Fibroblast of skin of left quadriceps (primary cell): ENCODE measurements at places on chromosomes 5 and 9.

GRCh38 chr9:76643399-76644117 lies 120.7 kb upstream of the PCA3 start:
- no peak for DNase-seq

- no peak for DNase-seq
Observed at GRCh38 chr9:4933177-4933576, 51.9 kb upstream of the JAK2 start.

DNA sequence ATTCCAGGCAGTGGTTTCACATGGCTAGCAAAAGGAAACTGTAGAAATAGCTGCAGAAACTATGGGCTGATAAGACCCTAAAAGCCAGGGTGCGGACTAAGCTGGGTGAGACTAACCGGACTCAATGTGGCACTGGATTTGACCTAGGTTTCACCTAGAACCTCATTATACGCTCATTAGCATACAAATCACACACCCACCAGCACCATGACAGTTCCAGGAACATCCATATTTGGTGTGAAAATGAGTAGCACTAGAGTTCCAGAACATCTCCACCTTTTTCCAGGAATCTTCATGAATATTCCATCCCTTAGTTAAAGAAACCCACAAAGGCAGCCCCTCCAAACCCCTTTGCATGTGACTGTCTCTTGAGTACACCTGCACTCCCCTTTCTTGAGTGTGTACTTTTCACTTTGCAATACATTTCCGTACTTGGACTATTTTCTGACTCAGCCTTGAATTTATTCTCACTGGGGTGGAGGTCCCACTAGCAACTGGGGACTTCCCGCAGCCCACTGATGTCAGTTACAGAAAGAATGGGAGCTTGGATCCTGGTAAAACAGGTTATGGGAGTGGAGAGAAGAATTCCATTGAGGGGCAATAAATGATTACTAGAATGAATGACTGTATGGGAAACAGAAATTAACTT lies 58.0 kb upstream of the SPATA31C2 start:
- no peak for DNase-seq

DNA sequence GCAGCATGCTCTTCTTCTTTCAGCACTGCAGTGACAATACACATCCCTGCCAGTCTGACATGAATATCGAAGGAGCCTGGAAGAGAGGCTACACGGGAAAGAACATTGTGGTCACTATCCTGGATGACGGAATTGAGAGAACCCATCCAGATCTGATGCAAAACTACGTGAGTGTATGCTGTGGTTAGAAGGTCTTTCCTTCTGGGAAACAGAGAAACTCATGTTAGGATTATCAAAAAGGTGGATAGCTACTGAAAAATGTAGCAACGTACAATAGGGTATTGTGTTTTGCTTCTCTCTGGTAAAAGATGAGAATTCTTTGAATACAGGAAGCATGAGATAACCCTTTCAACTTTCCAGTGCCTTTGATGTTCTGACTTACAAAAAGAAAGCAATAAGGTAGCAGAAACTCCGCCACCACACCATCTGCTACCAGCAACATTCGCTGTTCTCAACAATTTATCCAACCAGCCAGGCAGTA lies 133.3 kb downstream of the PCSK5 start:
- no peak for DNase-seq

DNA sequence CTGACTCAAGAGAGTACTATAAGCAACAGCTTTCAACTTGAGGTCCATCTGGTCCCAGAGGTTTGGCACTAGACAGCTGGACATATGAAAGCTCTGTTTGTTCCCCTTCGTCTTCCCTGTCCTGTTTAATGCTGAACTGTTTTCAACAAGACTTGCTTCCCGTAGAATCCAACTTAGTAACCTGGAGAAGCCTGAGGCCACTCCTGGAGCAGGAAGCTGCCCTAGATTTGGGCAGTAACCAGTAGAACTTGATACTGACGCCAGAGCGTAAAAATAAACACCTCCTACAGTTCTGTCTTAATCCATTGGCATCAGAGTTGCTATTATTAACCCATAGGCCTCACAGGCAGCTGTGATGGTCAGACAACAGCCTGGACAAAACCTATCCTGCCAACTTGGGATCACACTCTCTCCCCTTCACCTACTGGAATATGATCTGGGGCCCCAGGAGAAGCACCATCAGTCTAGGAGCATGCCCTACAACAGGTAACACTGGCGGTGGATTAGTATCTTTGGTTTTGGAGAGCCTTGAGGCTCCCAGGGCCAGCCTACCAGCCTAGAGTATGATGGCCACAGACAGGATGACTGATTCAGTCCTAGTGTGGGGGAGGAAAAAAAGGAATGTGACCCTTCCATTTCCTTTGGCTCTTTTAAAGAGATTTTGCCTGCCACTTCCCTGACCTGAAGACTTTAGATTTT lies 29.2 kb downstream of the RUSC2 start:
- no peak for DNase-seq

- DNase-seq, result no peak
Observed at GRCh38 chr9:131185924-131186323, 60.5 kb downstream of the NUP214 start.

- DNase-seq, result no peak
Observed at GRCh38 chr5:1281038-1281882, 13.6 kb downstream of the TERT start.

DNA sequence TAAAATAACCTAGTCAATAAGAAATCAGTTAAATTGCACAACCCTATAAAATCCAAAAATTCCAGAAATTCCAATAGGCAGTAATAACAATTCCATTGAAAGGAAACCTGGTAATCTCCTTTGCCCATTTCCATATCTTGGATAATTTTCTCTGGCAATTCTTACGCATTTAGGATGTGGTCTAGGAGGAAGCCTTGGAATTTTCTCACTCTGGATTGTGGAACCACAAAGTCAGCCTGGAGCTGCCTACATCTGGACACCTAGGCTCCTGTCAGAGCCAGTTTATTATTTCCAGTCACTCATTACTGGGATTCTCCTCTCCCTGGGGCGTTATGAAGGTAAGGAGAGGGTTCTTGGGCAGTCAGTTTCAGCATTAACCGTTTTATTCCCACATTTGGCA lies 40.3 kb upstream of the GNE start:
- peak; percentile 82 for DNase-seq

DNA sequence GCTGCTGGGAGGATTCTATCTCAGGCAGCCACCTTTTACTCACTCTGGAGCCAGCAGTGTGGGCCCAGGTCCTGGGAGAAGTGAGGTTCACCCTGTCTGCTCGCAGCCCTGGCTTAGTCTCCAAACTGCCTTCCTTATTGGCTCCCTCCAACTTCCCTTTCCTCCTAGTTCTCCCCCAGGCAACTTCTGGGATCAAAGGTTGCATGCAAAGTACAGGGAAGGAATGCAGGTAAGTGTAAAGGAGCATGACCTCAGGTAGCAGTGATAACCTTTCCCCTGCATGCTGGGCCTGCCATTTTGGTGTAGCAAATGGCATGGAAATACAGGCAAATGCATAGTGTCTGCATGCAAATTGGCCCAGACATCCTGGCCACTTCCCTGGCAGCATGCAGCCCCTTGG lies 53.8 kb upstream of the ARAP3 start:
- DNase-seq, result no peak

- DNase-seq, result no peak
Observed at GRCh38 chr5:39426051-39426745, 1.4 kb upstream of the DAB2 start.

DNA sequence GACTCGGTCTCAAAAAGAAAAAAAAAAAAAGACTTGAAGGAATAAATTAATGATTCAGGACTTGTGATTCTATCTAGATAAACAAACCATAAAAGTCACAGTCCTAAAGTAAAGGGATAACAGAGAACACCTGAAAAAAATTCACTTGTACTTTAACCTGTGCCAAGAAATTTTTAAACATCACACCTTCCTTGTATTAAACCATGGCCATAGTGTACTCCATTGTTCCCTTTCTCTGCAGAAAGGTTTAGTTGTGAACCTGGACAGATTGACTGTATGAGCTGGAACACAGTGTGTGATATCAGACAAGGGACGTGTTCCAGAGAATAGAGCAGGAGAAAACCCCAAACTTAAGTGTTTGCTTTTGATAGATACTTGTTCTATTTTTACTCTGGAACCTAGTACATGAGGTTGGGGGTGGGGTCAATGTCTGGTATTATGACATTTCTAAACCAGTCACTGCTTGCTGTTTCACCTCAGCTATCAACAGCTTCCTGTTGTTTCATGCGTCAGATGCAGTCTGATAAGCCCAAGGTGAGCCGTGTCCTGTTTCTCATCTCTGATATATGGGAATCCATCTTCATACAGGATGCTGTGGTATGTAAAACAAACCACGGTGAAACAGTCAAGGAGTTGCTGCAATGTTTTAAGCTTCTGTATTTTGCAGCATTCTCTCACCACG lies 62.5 kb upstream of the ITGA1 start:
- DNase-seq, result no peak

DNA sequence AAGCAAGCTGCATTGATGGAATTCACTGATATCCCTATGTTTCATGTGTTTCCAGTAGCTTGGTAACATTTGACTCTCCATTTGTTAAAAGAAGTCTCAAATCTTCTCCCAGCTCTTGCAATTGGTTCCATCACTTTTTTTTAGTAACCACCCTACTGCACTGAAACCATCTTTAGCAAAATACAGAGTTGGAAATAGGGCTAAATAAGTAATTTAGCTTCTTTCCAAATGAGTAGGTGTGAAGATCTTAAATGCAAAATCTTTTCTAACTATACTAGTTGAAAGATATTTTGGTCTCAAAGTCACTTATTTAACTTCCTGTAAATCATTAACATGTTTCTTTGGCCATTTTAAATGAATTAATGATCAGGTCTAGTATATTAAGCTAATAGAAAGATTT lies 138.1 kb downstream of the DIRAS2 start:
- no peak for DNase-seq

DNA sequence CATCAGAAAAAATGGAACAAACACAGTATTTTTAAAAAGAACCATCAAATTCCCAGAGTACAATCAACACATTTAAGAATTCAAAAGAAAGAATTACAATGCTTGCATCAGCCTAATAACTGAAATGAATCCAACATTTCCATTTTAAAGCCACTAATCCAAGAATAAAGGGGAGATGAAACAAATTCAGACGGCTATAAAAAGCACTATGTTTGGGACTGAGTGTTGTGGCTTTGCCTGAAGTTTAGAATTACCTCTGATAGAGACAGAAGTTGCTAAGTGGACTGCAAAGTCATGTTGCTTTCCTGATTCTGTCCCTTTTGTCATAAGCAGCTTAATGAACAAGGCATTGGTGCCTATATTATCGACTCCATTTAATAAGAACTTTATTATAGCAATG lies 135.4 kb upstream of the RGMB start:
- DNase-seq, result no peak

DNA sequence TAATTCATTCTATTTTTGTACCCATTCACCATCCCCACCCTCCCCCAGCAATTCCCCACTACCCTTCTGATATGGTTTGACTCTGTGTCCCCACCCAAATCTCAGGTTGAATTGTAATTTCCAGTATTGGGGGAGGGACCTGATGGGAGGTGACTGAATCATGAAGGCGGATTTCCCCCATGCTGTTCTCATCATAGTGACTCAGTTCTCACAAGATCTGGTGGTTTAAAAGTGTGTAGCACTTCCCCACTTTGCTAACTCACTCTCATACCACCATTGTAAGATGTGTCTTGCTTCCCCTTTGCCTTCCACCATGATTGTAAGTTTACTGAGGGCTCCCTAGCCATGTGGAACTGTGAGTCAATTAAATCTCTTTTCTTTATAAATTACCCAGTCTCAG lies 25.9 kb upstream of the TESK1 start:
- DNase-seq, result no peak

- no peak for DNase-seq
Observed at GRCh38 chr5:37685211-37685610, 154.6 kb downstream of the GDNF start.

GRCh38 chr9:126604059-126605055 lies 9.4 kb upstream of the LMX1B start:
- no peak for DNase-seq

- DNase-seq, result no peak
Observed at GRCh38 chr5:154836225-154836624, 14.2 kb downstream of the FAXDC2 start.

- DNase-seq, result no peak
Observed at GRCh38 chr5:138460032-138460693, 5.1 kb upstream of the EGR1 start.

GRCh38 chr5:9356351-9356825 lies 189.5 kb downstream of the SEMA5A start:
- DNase-seq, result no peak

GRCh38 chr9:76987594-76988200 lies 31.8 kb upstream of the FOXB2 start:
- peak; percentile 8 for DNase-seq

DNA sequence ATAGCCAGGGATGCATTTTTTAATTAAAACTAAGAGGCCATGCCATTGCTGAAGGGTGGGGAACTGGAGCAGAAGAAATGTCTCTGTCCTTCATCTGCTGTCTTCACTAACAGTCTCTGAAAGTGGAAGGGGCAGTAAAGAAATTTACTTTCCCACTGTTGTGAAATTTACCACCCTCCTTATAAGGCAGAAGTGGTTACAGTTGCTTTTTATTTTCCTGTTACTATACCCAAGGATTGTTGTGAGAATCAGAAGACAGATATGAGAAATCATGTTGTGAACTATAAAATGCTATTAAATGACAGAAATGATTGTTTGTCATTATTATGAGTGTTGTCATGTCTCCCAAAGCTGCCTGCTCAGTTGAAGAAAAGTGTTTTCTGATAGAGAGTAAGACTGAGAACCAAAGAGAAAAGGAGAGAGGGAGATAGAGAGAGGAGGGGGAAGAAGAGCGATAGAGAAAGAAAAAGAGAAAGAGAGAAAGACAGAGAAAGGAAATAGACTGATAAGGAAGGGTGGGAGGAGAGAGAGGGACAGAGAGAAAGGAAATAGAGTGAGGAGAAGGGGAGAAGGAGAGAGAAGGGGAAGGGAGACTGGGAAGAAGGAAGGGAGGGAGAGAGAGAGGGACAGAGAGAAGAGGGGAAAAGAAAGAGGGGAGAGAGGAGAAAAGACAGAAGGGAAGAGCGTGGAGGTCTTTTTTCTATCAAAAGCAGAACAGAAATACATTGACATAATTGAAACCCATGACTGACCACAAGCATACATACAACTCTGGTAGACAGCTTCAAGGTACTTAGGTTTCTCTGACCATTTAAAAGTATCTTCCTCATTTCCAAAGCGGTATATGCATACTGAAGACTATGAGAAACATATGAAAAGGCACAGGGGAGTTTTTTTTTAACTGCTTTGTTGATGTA lies 22.5 kb downstream of the SEC61B start:
- DNase-seq, result no peak

DNA sequence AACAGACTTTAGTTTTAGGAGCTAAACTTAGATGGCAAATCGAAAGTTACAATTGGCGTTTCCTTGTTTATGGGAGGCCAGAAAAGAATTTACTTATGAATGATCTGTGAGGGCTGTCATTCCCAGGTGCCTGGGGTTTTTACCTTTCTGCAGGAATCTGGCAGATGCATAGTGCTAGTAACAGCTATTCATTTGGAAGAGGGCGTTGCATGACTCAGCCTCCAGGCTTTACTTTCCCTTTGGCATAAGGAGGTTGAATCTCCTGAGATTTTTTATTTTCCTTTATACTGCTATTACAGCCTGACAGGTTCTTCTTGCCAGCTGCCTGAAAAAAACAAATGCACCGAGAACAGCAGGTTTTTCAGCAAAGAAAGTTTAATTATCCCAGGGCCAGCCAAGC lies 30.0 kb downstream of the CARD6 start:
- no peak for DNase-seq
